ENCODE measurements at places on chromosomes 4 and X.

- no peaks in the 10 kb centered on the region for H3K4me1 ChIP-seq
- H3K36me3 ChIP-seq = no peaks in the 10 kb centered on the region
- no peaks in the 10 kb centered on the region for H3K27me3 ChIP-seq
- no peak overlapping the region for H3K27ac ChIP-seq
- DNase-seq = peak; percentile 64
These were observed 50.2 kb downstream of the ADRA2C start for GRCh38 chr4:3816256-3816825.

DNA sequence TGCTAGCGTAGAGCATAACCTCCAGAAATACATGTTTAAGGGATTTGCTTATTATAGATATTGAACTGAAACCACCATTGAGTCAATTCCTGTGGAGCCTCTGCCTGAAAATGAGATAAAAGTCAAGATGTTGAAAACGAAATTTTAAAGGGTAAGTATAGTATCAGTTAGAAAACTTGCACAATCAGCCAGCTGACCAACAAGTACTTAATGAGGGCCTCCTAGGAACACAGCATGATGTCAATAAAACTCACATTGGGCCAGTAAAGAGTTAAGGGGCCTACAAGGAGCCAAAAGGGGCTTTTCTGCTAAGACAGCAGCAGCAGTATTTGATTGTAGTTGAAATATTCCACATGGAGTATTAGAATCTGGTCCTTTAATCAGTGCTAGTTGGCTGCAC is 314.1 kb upstream of the PPARGC1A start:
- H3K27ac ChIP-seq = no peak overlapping the region
- DNase-seq = no peak
- H3K27me3 ChIP-seq = no peaks in the 10 kb centered on the region
- H3K36me3 ChIP-seq = no peaks in the 10 kb centered on the region

GRCh38 chr4:78418406-78418805 is 133.2 kb upstream of the ANXA3 start:
- H3K27ac ChIP-seq = no peak overlapping the region
- H3K27me3 ChIP-seq = no peaks in the 10 kb centered on the region
- no peak for DNase-seq

DNA sequence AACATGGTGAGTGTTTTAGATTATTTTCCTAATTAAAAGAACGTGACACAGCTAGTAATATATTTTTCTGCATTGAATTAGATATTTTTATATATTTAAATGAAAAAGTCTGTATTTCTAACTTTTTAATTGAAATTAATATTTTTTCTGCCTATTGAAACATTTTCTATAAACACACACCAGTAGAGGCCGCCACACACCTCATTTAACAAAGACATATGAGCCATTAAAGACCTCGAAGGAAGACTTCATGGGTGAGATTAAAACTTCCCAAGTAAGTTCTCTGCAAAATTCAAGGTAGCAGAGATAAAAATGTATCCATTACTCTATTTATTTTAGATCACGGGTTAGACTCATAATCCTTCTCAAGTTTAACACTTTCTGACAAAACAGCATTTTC is 8.3 kb downstream of the SLITRK2 start:
- no peak for DNase-seq
- H3K4me1 ChIP-seq = no peaks in the 10 kb centered on the region
- H3K4me3 ChIP-seq = no peak overlapping the region
- no peak overlapping the region for H3K27ac ChIP-seq
- no peaks in the 10 kb centered on the region for H3K36me3 ChIP-seq
- no peaks in the 10 kb centered on the region for H3K27me3 ChIP-seq

GRCh38 chr4:8404791-8405515 is 35.6 kb downstream of the ACOX3 start:
- no peaks in the 10 kb centered on the region for H3K27me3 ChIP-seq
- no peak overlapping the region for H3K27ac ChIP-seq
- no peak overlapping the region for H3K4me3 ChIP-seq
- H3K4me1 ChIP-seq = no peaks in the 10 kb centered on the region
- H3K36me3 ChIP-seq = no peaks in the 10 kb centered on the region

GRCh38 chr4:142203505-142203904 is 567.1 kb downstream of the IL15 start:
- H3K4me3 ChIP-seq = no peak overlapping the region
- no peaks in the 10 kb centered on the region for H3K27me3 ChIP-seq
- H3K36me3 ChIP-seq = no peaks in the 10 kb centered on the region

DNA sequence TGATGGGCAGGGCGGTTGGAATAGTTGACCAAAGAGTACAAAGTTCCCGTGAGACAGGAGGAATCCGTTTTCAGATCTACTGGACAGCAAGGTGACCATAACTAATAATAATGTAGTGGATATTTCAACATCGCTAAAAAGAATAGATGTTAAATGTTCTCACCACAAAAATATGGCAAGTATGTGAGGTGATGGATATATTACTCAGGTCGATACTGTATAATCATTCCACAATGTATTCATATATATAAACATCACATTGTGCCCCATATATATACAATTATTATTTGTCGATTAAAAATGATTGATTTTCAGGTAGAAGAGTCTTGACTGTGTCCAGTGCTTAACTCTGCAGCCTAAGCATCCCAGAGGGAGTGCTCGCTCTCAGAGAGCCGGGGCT is 141.6 kb upstream of the TENM3 start:
- H3K36me3 ChIP-seq = no peaks in the 10 kb centered on the region
- no peak overlapping the region for H3K27ac ChIP-seq
- H3K4me1 ChIP-seq = no peaks in the 10 kb centered on the region
- H3K27me3 ChIP-seq = no peaks in the 10 kb centered on the region

DNA sequence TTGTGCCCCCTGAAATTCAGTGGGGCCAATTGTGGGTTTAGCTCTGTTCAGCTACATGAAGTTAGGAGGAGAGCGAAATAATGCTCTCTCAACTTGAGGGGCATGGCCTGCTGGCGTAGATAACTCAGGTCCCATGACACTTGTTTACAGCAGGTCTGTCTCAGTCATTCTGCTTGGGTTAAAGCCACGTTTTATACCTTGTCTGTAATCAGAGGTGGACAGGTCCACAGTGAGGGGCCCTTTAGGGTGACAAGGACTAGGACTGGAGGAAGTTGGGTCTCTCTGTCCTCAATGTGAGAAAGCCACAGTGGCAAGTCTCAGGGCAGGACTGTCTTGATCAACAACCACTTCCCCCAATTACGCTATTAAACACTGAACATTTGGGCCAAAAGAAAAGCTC is 49.0 kb downstream of the PDHA1 start:
- no peak overlapping the region for H3K4me3 ChIP-seq
- no peaks in the 10 kb centered on the region for H3K36me3 ChIP-seq
- no peaks in the 10 kb centered on the region for H3K4me1 ChIP-seq

GRCh38 chr4:41525129-41525528 is 12.8 kb upstream of the LIMCH1 start:
- H3K4me3 ChIP-seq = no peak overlapping the region
- peaks cover 3% of the 10 kb centered on the region for H3K36me3 ChIP-seq
- no peak overlapping the region for H3K27ac ChIP-seq
- H3K27me3 ChIP-seq = no peaks in the 10 kb centered on the region

DNA sequence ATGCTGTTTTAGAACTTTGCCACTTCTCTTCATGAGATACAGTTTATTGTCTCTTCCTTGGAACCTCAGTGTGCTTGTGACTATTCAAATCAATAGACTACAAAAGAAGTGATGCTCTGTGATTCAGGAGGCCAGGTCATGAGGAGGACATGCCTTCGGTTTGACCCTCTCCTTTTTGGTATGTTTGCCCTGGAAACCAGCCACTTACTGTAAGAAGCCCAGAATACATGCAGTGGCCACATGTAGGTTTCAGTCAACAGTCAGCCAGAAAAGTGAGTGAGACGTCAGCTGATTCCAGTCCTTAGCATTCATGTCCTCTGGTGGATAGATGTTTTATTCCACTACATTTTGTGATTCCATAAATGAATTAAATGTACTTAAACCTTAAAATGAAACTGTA is 328.7 kb downstream of the PCDH18 start:
- H3K36me3 ChIP-seq = no peaks in the 10 kb centered on the region
- H3K4me1 ChIP-seq = no peaks in the 10 kb centered on the region

- no peaks in the 10 kb centered on the region for H3K27me3 ChIP-seq
- H3K36me3 ChIP-seq = no peaks in the 10 kb centered on the region
- no peak overlapping the region for H3K27ac ChIP-seq
- no peak for DNase-seq
- no peak overlapping the region for H3K4me3 ChIP-seq
- no peaks in the 10 kb centered on the region for H3K4me1 ChIP-seq
These were observed 51.7 kb downstream of the REELD1 start for GRCh38 chr4:146265950-146266490.

DNA sequence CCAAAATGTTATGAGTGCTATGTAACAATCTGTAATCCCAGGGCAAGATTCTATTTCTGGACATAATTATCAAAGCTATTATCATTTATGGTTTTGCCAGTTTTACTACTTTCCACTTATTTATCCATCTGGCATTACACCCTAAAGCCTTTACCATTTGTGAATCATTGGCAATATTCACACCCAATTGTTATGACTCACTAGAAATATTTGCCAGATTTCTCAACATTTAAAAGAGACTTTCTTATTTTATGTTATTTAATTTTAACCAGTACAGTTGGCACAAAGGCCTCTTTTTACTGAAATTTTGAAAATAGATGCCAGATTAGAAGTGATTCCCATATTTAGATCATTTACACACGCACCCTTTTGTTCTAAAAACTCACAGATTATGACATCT is 242.7 kb upstream of the WDFY3 start:
- H3K4me3 ChIP-seq = no peak overlapping the region
- H3K4me1 ChIP-seq = no peaks in the 10 kb centered on the region

DNA sequence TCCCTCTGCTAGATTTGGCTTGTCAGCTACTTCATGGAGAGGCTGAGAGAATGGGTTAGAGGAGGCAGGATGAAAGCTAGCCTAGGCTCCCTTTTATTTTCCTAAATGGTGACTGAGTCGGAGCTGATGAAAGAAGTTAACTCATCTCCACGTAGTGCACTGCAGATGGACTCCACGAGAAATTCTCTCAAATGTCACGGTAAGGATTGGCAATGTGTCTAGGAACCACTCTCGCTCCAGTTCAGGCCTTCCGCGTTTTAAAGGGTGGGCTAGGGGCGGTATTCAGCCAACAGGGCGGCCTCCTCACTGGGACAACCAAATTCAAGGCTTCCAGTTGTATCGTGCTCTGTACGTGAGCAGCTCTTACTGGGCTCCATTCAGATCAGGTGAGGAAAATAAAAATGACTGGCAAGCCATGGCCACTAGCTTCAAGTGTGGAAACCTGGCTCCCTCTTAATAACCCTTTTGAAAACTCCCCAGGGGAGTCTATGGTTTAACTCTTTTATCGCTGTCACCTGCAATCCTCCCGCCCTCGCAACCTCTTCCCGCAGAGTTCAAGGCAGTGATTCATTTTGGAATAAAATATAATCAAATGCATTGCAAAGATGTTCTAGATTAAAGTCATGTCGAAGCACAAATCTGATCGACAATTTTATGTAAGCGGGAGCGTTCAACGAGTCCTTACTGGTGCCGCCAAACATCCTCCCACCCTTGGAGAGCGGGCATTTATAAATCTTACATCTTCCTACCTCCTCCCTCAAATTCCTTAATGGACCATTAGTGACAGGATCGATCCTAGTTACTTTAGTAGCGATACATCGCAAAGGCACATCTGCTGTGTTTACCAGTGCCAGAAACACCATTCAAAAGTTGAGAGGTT is 1.2 kb downstream of the SPOCK3 start:
- no peak for DNase-seq
- H3K4me3 ChIP-seq = peak overlapping the region; percentile 28
- H3K27ac ChIP-seq = no peak overlapping the region
- no peaks in the 10 kb centered on the region for H3K4me1 ChIP-seq
- no peaks in the 10 kb centered on the region for H3K36me3 ChIP-seq
